ENCODE measurements at places on chromosomes 1 and 21. TPM values are rescaled to one million over a fixed set of nuclear protein-coding genes. Genes with fewer than 3 reads are reported as not detected.

Gene ZNF644
- 37.3 TPM for total RNA-seq

Gene PLA2G2C
- total RNA-seq = not detected

Gene LGALS8
- total RNA-seq = 62.4 TPM

Gene UBASH3A
- total RNA-seq = not detected

Gene CRYZ
- total RNA-seq = 58.6 TPM

Gene OVAAL
- 0.05 TPM for total RNA-seq

GRCh38 chr1:184854496-184855140 is 100.0 kb upstream of the EDEM3 start:
- DNase-seq = peak; percentile 60

- DNase-seq = no peak
Observed at GRCh38 chr1:44524655-44525500, 119.8 kb downstream of the RNF220 start.

DNA sequence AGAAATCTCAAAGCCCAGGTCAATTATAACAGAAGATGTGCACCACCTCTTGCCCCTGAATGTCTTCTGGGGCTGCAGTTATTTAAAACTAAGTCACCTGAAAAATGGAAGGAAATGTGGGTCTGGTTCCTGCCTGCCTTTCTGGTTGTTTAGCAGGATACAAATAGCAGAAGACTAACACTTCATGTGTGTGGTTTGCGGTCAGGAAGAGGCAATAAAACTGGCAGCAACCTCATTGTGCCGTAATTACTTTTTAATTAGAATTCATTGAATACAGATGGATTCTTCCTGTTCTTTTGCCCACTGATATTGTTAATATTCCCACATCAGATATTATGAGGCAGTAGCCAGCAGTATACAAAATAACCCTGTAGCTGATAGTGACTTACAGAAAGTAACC is 345.7 kb downstream of the ZNF326 start:
- DNase-seq = no peak

DNA sequence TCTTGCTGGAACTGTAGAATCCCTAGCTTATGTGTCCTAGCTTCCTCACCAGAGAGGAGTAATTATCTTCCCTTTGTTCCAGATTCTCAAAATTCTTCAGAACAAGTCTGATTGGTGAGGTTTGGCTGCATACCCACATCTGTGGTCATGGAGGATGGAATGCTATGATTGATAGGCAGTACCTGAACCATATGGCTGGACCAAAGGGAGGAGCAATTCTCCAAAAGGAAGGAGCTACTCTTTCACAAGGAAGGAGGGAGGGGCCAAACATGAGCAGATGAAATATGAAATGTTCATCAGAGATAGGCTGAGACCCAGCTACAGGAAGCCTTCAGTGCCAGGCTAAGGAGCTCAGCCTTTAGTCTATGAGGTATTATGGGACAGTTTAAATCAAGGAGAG is 5.0 kb upstream of the RNF19B start:
- no peak for DNase-seq

DNA sequence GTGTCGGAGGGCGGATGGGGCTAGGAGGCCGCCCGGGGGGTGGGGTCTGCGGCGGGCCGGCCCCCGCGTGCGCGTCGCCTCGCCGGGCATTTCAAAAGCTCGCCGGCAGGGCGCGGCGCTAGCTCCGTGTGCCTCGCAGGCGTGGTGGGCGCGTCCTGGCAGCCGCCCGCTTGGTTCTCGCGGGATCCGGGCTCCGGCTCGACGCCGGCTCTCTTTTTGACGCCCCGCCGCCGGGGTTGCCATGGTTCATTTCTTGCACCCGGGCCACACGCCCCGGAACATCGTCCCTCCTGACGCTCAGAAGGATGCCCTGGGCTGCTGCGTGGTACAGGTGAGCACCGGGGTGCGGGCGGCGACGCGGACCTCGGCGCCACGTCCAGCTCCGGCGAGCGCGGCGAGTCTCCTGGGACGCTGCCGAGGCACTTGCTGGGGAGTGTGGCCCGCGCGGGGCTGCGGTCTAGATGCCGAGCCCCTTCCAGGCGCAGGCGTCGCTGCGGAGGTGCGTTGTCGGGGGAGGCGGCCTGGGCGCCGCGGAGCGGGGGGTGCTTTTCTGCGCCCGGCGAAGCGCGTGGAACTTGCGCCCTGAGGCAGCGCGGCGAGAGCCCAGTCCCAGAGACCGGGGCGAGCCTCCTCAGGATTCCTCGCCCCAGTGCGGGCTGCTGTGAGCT is at the start of gene ZYG11A:
ZYG11A (plus strand) TSS at position 118 of the 668 bp plus-strand sequence; CDS start at position 242, 124 bp downstream.
- DNase-seq = peak; percentile 77

DNA sequence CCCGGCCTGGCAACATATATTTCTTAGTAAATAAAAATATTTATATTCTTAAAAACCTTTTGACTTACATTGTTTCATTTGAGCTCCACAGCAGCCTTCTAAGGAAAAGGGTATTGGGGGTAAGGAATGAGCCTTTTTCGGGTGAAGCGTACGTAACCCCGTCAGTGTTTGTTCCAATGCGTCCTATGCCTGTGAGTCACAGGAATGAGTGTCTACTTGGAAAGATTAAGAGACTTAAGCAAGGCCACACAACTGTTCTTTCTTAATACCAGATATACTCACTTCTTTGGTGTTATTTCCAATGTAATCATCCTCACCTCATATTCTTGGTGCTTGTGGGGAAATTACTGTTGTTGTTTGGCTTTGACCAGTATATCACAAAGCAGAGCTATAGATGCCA is 22.7 kb downstream of the WDTC1 start:
- peak; percentile 5 for DNase-seq

GRCh38 chr1:151065089-151065645 is 5.0 kb downstream of the MLLT11 start:
- no peak for DNase-seq

GRCh38 chr1:72498371-72498770 is 216.0 kb upstream of the NEGR1 start:
- no peak for DNase-seq

- peak; percentile 42 for DNase-seq
Observed at GRCh38 chr1:25996966-25997827, 666 bp downstream of the PAFAH2 start.

DNA sequence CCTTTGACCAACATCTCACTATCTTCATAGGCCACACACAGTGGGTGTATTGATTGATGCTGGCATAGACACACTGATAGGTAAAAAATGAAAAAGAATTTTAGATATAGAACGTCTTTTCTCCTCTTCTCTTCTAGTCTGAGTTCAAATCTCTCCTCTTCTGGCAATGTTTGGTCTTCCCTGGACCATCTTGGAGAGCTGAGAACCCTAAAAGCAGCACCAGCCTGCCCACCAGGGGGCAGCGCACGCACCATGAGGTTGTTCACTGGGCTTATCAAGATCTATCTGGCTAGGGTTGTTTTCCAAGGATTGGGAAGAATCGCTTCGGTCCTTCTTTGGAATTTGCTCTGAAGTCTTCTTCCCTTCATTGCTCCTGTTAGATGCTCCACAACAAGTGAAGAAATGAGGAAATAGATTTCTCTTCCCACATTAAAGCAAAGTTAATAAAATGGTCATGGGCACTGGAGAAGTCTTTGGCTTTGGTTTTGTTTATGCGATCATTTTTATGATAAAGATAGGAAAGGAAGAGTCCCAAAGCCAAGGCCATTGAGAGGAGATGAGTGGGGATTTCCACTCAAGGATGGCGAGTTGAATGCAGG is 104.0 kb upstream of the OLIG2 start:
- no peak for DNase-seq

GRCh38 chr1:93673163-93673829 is 8.3 kb downstream of the BCAR3 start:
- no peak for DNase-seq

All from M059J (cell line).